ENCODE measurements at places on chromosomes 16 and 17. TPM values are rescaled to one million over a fixed set of nuclear protein-coding genes. Genes with fewer than 3 reads are reported as not detected.

- no peak overlapping the region for H3K27ac ChIP-seq
- no peaks in the 10 kb centered on the region for H3K36me3 ChIP-seq
These were observed 2.3 kb downstream of the MRPL38 start for GRCh38 chr17:75902406-75902805.

- H3K4me1 ChIP-seq, result no peaks in the 10 kb centered on the region
- no peak for DNase-seq
- H3K27me3 ChIP-seq, result no peaks in the 10 kb centered on the region
- no peak overlapping the region for H3K27ac ChIP-seq
These were observed 26.1 kb upstream of the XYLT1 start for GRCh38 chr16:17496891-17497290.

GRCh38 chr17:38900978-38901656 lies 24.3 kb upstream of the LASP1NB start:
- H3K27me3 ChIP-seq, result no peaks in the 10 kb centered on the region
- H3K27ac ChIP-seq, result peak overlapping the region; percentile 57
- H3K4me3 ChIP-seq, result no peak overlapping the region
- no peaks in the 10 kb centered on the region for H3K36me3 ChIP-seq

GRCh38 chr16:4231367-4231766 lies 10.5 kb downstream of the SRL start:
- no peaks in the 10 kb centered on the region for H3K4me1 ChIP-seq
- DNase-seq, result no peak
- no peaks in the 10 kb centered on the region for H3K36me3 ChIP-seq
- H3K4me3 ChIP-seq, result no peak overlapping the region

Gene KRTAP2-3
- total RNA-seq, result not detected

All from hepatocyte (in vitro differentiated cells).